ENCODE measurements at places on chromosomes 12 and 14.

GRCh38 chr12:88400302-88400701, 180.0 kb downstream of the KITLG start:
- DNase-seq: no peak

DNA sequence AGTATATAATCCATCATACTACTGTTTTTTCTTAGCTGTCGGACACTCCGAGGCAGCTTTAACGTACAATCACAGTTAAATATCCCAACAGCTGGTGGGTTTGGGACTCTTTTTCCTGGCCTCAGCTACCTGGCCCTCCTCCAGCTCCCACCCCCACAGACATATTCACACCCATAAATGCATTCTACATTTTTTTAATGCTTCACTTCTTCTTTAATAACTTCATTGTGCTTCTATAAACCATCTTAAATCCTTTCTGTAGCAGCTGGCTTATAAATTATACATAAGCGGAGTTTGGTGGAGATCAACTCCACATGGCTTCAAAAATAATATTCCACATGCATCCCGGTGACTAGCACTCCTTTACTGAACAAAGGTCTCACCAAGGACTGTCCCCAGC, 33.3 kb downstream of the TDG start:
- DNase-seq: no peak

DNA sequence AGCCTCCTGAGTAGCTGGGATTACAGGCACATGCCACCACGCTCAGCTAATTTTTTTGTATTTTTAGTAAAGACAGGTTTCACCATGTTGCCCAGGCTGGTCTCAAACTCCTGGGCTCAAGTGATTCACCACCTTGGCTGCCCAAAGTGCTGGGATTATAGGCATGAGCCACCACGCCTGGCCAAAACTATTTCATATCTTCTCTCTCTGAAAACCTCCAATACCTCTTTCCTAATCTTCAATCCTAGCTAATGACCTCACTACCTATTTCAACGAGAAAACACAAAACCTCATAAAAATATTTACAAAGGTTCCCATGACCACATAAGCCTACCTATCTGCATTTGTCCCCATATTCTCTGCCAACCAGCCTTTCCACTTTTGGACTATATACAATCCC, 32.3 kb upstream of the ANKS1B start:
- DNase-seq: no peak

GRCh38 chr12:2409656-2410265, 357.0 kb downstream of the CACNA1C start:
- no peak for DNase-seq

DNA sequence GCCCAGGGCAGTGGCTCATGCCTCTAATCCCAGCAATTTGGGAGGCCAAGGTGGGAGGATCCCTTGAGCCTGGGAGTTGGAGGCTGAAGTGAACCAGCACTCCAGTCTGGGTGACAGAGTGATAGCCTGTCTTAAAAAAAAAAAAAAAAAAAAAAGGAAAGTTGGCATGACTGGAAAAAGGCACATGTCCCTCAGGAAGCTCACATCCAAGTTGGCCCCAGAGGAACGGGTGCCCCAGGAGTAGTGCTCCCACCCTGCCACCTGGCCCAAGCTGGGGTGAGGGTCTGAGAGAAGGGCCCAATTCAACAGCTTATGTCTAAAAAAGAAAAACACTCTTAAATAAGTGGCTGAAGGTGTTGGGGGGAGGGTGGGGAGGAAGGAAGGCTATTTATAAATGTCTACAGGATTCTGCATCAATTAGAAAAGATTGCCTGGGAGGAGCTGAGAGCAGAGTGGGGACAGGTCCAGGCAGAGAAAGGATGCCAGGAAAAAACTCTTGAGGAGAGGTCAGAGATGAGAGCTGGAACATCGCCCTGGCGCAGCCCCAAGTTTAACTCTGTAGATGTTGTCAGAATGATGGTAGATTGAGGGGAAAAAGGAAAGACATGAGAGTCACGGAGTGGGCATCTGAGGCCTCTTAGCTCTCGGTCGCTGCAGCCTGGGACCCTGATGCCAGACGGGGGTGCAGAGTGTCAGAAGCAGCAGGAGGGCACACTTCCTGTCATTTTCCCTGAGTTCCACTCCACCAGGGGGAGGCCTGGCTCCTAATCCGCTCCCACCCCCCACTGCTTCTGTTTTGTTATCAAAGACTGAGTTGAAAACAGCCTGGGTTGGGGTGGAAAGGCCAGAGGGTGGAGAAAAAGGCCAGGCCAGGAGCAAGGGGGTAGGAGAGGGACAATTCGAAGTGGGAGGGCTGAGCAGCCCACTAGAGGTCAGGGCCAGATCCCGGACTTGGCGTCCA, 7.3 kb downstream of the SPRYD3 start:
- DNase-seq: no peak

DNA sequence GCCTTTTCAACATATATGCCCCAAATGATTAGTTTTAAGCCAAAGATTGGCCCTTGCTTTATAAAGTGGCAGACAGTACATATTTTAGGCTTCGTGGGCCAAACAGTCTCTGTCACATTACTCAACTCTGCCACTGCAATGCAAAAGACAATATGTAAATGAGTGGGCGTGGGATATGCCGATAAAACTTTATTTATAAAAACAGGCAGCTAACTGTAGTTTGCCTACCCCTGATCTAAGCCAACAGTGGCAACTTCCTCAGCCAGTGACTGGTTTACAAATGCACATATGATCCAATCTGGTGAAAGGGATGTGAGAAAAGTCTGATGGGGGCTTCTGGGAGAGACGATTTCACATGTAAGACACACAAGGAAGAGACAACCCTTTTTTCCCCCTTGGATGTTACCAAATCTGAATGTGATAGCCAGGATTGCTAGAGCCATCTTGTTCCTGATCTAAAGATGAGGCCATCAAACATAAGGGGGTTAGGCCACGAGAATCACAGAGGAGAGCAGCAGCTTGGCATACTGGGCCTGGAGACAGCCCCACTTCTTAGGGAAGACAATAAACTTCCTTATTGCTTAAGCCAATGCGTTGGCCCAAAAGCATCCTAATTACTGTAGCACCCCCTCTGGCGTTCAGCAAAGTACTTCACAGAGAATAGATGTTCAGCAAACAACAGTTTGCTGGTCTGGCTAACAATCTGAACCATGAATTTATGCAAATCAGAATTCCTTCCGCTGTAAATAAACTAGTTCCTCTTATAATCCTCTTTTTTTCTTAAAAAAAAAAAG, 75.2 kb upstream of the TMCC3 start:
- no peak for DNase-seq

GRCh38 chr12:93699271-93700145, 22.3 kb downstream of the CRADD start:
- DNase-seq: no peak

- no peak for DNase-seq
Measured at GRCh38 chr14:69153152-69153872, 393 bp upstream of the DCAF5 start.

GRCh38 chr12:125402874-125403789, 337.9 kb downstream of the AACS start:
- no peak for DNase-seq

- no peak for DNase-seq
Measured at GRCh38 chr14:35277179-35277578, 15.0 kb upstream of the PSMA6 start.

GRCh38 chr12:109589691-109590245, 16.2 kb downstream of the MVK start:
- no peak for DNase-seq

DNA sequence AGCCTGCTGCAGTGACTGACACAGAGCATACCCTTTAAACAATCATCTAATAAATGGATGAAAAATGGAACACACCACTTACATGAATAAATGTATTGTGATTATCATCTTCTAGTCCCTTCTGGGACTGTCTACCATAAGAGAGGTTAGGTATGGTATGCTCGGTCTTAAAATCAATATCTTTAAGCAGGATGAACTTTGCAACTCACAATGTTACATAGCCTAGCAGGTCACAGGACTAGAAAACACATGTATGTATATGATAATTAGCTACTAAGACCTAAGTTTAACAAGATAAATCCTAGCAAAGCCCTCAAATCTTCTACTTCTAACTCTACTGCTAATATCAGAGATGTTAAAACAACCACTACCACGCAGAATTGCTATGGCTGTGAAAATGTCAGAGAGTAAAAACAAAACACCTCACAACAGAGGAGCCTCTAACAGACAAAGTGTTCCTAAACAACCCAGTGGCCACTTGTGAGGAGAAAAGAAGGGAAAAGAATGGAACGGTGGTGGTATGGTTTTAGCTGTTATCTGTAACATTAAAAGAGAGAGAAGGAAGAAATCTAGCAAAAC, 139.4 kb downstream of the STXBP6 start:
- no peak for DNase-seq

GRCh38 chr12:104672501-104673265, 215.9 kb downstream of the CHST11 start:
- no peak for DNase-seq

DNA sequence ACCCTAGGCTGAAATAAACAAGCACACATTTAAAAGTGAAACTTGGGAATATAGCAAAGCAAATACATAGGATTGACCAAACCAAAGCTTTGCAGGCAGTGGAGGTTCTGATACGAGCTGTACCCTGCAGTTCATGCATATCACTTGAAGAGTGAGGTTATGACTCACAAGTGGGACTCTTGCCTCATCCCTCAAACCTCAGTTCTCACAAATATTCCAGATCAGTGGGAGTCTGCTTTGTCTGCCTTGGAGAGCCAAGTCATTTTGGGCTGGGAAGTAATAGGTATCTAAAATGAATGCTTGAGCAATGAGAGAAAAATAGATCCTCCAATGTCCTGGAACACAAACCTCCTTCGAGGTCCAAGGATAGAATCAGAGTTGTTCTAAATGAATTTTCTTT, 116.4 kb downstream of the LRIG3 start:
- DNase-seq: no peak

DNA sequence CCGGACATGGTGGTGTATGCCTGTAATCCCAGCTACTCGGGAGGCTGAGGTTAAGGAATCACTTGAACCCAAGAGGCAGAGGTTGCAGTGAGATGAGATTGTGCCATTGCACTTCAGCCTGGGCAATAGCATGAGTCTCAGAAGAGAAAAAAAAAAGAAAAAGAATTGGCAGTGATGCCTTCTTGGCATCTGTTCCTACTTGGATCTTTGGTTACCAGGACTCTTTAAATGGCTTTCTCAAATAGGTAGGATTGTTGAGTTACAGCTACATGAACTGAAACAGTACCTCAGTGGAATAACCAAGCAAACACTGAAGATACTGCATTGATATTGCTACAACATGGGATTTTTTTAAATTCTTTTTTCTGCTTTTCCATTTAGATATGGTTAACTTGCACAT, 136.8 kb downstream of the SAMD4A start:
- no peak for DNase-seq

- DNase-seq: no peak
Measured at GRCh38 chr12:52975820-52976573, 27.1 kb downstream of the KRT18 start.

DNA sequence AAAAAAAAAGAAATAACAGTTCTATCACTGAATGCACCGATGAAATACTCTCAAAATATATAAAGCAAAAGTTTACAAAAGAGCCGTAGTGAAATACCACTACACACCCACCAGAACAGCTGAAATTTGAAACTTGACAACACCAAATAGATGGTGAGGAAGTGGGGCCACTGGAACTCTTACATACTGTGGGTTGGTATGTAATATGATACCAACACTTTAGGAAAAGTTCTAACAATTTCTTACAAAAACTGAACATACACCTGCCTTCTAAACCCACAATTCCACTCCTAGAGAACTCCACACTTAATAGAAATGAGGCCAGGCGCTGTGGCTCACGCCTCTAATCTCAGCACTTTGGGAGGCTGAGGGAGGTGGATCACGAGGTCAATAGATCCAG, 14.1 kb downstream of the EIF5 start:
- no peak for DNase-seq

DNA sequence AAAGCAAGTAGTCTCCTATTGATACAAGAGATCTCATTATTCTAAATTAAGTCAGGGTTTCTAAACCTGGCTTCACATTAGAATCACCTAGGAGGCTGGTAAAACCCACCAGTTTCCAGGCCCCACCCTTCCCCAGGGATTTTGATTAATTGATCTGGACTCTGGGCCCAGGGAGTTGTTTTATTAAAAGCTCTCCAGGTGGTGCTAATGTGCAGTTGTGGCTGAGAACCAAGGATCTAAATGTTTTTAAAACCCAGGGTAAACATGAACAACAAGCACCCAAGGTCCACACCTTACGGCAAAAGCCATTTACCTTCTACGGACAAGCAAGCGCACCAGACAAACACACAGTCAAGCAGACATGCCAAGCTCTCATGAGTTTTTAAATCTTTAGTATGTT, 73.9 kb downstream of the SLC2A13 start:
- no peak for DNase-seq

GRCh38 chr12:45969084-45969483, 21.3 kb downstream of the SCAF11 start:
- no peak for DNase-seq

DNA sequence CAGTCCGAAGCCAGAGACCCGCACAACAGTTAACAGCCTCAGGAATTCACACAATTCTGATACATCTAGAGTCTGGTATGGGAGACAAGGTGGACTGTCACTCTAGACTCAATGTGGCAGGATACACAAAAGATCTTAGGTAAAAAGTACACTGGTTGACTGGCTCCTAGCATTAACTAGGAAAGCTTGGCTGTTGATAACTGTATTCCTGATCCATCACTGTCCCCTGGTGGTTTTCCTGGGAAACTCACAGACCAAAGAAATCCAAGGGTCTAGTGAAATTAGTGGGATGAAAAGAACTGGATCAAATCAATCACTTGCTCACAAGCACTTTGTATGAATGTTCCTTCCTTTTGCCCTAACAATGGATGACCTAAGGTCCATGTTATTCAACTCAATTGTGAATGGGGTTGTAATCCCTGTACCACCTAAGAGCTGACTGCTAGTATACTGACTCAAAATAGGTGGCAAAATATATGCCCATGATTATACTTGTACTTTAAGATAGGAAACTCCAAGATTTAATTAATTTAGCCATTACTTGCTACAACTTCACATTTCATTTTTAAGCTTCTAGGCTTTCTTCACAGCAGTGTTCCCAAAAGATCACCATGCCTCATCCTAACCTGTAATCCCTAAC, 14.0 kb downstream of the NPC2 start:
- DNase-seq: no peak

DNA sequence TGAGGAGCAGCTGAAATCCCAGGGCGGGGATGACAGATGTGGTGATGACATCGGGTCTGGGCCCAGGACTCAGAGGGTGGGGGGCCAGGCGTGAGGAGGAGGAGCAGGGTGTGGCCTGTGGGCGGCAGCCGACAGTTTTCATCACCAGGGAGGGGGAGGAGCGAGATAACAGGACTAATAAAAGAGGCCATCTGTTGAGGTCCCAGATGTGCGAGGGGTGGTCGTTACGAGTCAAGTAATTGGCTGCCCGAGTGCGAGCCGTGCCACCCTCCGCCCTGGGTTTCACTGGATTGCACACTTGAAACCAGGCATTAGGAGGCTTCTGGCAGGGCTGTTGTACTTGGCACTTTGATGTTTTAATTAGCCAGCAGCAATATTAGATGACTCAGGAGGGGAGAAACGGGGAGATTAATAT, 67.2 kb downstream of the NOS1 start:
- DNase-seq: no peak

GRCh38 chr14:93153121-93153520, 31.6 kb downstream of the MOAP1 start:
- DNase-seq: no peak
